ENCODE measurements at places on chromosomes 5 and 9.
A peak's percentile ranks its signal among the peaks of the same experiment; 100 is the strongest.

DNA sequence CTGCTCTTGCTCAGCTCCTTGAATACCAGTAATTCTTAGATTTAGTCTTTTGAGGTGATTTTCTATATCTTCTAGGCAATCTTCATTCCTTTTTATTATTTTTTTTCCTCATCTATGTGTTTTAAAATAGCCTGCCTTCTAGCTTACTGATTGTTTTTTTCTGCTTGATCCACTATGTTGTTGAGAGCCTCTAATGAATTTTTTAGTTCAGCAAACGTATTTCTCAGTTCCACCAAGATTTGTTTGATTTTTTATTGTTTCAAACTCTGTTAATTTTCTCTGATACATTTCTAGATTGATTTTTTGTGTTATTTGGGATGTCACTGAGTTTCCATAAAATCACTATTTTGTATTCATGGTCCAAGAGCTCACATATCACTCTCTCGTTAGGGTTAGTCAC, 9.5 kb downstream of the POLK start:
- DNase-seq, result no peak

DNA sequence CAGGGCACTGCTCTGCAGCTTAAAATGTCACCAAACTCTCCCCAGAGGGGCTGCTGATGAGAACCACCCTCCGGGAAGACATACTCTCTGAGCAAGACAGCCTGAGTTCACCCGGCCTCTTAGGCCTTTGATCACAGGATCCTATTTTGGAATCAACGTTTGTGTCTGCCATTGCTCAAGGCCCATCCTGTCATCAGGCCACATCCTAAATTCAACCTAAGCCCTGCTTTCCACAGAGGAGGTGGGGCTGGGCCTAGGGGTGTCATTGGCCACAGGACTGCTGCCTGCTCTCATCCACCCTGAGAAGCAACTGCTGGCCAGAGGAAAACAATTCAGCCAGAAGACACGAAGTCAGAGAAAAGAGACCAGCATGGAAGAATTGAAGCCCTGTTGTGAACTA, 351.1 kb upstream of the IRX2 start:
- DNase-seq, result no peak

- DNase-seq, result no peak
These were observed 36.5 kb upstream of the NUDT12 start for GRCh38 chr5:103598997-103599566.

GRCh38 chr5:50727149-50727496, 60.7 kb downstream of the PARP8 start:
- no peak for DNase-seq

GRCh38 chr5:75511435-75512382, at the start of the genes CERT1 and POLK:
CERT1 (minus strand) TSS chr5:75511629; CDS start chr5:75511207, 422 bp downstream.
POLK (plus strand) TSS chr5:75511891.
- DNase-seq, result peak; percentile 95

GRCh38 chr9:37192803-37193202, 72.4 kb downstream of the ZCCHC7 start:
- no peak for DNase-seq

GRCh38 chr5:141949511-141949910, 8.5 kb downstream of the PCDH12 start:
- no peak for DNase-seq

GRCh38 chr5:10958728-10959127, 197.7 kb upstream of the DAP start:
- DNase-seq, result no peak

GRCh38 chr9:19162956-19163355, 35.7 kb upstream of the PLIN2 start:
- DNase-seq, result no peak

GRCh38 chr5:176788091-176788490, 22.3 kb upstream of the UNC5A start:
- DNase-seq, result no peak

- no peak for DNase-seq
These were observed 258.7 kb downstream of the SPATA31D1 start for GRCh38 chr9:82247318-82247717.

DNA sequence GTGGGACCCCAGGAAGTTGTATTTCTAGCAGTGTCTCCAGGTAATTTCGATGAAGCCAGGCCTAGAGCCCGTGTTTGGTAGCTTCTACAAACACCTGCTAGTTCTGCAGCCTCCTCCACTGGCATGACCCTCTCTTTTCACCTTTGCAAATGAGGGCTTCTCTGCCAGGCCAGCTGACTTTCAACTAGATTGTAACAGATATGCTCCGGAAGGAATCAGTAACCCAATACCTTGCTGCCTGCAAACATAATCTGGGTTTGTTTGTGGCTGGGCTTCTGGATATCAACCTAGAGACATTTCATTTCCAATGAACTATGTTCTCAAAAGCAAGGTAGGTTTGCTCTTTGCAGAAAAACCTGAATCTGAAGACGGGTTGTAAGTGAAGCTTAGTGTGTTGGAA, 354.8 kb downstream of the DMRT2 start:
- no peak for DNase-seq

DNA sequence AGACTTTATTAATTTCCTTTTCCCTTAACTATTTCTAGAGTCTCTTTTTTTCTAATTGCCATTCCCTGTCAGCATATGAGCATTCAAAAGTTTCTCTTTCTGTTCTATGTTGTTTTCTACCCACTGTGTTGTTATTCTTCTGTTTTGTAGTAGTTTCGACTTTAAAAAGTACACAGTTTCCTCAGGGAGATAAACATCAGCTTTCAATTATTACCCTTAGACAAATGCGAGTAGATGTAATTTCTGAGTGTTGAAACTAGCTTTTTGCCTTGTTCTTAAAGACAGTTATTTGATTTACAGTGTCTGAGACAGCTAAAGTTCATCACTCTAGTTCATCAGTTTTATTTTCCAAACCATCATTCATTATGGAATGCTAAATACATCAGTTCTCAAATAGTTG, 19.5 kb downstream of the MTREX start:
- DNase-seq, result no peak

DNA sequence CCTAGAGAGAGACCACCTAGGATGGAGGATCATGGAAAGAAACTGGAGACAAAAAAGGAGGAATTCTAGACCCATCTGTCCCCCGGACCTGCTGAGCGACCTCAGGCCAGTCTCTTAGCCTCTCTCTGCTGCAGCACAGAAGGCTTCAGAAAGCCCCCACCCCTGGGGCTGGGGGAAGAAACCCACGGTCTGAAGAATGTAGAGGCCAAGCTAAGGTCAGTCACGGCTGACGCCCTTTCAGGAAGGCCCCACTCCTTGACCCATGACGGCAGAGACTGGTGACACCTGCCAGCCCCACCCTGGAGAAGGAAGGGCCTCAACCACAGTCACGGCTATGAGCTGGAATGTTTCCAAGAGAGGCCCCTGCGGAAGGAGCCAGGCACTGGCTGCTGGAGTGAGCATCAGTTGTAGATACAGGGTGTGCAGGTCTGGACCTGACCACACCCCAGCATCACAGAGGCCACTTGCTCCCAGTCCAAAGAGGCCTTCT, 120.5 kb upstream of the BOD1 start:
- no peak for DNase-seq

DNA sequence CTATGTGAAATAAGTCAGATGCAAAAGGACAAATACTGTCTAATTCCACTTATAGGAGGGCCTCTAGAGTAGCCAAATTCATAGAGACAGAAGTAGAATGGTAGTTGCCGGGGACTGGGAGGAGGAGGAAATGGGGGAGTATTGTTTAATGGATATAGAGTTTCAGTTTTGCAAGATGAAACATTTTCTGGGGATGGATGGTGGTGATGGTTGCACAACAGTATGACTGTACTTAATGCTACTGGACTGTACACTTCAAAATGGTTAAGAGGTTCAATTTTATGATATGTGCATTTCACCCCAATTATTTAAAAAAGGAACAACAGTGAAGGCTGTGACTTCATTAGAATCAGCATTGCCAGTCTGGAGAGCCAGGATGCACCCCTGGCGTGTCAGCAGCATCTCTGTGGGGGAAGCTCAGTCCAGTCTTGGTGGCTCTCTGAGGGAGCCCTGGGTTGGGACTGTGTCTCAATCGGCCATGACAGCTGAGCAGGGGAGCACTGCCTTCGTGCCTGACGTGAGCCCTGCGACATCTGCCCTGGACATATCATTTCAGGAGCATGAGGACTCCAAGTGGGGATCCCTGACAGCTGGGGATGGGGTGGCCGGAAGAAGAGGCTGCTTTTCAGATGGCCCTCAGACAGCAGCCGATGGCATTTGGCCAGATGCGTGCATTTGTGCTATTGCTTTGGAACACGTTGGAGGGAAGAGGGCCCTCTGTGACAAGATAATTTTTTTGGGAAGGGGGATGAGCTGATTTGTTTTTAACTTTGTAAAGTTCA, 130.8 kb upstream of the STC2 start:
- DNase-seq, result no peak

DNA sequence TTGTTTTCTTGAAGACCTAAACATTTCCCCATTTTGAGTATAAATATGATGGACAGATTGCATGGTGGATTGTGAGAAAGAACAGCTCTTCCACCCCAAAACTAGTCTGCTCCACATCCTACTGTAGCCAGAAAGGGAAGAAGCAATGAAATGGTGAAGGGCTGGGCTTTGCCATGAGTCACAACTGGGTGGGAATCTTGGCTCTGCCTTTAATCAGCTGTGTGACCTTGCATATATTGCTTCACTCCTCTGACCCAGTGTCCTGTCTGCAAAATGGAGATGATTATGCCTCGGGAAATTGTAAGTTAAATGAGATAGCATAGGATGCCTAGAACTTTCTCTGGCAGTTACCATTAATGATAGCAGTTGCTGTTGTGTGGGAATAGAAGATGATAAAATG, 101.9 kb downstream of the PDE8B start:
- DNase-seq, result no peak

- no peak for DNase-seq
These were observed 148.0 kb downstream of the ERCC6L2 start for GRCh38 chr9:96023486-96023885.

DNA sequence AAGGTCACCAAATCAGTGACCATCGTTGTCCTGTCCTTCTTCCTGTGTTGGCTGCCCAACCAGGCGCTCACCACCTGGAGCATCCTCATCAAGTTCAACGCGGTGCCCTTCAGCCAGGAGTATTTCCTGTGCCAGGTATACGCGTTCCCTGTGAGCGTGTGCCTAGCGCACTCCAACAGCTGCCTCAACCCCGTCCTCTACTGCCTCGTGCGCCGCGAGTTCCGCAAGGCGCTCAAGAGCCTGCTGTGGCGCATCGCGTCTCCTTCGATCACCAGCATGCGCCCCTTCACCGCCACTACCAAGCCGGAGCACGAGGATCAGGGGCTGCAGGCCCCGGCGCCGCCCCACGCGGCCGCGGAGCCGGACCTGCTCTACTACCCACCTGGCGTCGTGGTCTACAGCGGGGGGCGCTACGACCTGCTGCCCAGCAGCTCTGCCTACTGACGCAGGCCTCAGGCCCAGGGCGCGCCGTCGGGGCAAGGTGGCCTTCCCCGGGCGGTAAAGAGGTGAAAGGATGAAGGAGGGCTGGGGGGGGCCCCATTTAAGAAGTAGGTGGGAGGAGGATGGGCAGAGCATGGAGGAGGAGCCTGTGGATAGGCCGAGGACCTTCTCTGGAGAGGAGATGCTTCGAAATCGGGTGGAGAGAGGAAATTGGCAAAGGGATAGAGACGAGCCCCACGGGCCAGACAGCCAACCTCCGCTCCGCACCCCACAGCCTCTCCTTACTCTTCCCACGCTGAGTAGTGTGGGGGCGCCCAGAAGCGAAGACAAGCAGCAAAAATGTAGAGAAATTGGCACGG, 1.7 kb downstream of the RXFP3 start:
- no peak for DNase-seq

DNA sequence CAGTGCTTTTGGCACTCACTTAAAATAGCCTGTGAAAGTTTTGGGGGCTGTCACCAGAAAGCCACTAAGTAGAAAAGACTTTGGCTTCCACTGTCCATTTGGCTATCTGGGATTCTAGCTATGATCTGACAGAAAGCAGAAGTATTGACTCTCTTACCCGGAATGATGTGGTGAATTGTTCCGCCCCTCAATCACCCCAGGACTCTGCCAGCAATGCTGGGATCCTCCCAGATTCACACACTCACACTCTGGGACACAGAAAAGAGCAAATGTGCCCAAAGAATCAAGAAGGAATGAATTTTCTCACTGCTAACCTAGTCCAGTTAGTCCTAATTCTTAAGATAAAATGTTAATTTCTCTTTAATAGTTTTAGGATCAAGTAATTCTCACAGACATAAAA, 576.9 kb downstream of the BNC2 start:
- no peak for DNase-seq

DNA sequence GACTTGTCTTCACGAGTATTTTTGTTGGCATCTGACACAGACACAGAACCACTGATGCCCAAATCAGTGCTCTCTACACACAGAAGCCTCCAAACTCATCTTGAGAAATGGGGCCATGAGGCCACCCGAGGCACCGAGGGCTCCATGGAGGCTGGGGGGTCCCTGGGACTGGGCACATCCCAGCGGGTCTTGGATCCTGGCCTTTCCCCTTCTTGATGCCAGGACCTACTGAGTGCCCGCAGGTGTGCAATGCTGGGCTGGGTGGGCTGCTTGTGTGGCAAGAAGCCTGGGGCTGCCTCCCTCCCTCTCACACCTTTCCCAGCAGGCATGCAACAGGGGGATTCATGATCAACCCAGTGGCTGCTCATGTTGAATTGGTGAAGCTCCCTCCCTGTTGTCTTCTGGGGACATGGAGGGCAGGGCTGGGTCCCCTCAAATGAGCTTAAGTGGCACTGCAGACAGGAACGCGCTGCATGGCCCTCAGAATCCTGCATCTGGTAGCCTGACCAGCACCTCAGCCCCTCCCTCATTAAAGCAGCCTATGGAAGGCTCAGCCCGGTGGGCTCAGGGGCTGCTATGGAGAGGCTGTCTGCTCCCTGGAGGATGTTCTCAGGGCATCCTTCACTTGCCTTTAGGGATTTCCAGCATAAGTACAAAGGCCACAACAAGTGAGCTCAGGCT, 63.7 kb upstream of the SIMC1 start:
- no peak for DNase-seq

GRCh38 chr5:23864786-23865185, 357.4 kb downstream of the PRDM9 start:
- DNase-seq, result no peak

DNA sequence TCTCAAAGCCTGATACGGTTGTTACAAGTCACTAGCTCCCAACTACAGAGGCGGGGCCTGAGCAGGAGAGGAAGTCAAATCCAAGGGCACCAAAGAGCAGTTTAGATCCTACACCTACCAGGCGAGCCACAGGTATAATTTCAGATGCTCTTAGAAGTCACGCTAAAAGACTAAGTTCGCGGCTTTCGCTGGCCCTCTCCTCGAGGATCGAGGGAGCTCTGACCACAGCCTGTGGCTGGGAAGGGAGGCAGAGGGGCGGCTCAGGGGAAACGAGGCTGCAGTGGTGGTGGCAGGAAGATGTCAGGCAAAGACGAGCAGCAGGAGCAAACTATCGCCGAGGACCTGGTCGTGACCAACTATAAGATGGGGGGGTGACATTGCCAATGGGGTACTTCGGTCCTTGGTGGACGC, 48.6 kb downstream of the SEMA4D start:
- DNase-seq, result no peak
